H4 (cell line): ENCODE measurements at places on chromosomes 6 and 20. TPM values are rescaled to one million over a fixed set of nuclear protein-coding genes. Genes with fewer than 3 reads are reported as not detected.

Gene DDX43
- total RNA-seq = not detected in 2 replicates

Gene MAP7
- total RNA-seq = 1.0 and 1.3 TPM in 2 replicates

Gene GHRH
- total RNA-seq = not detected in 2 replicates

- peak; percentile 11 for DNase-seq
These were observed 135.0 kb upstream of the MAN1A1 start for GRCh38 chr6:119484598-119484997.

GRCh38 chr20:63471981-63472831 is at the start of gene KCNQ2:
TSS of gene KCNQ2 (minus strand) at chr20:63472655. CDS start at chr20:63472463, 192 bp downstream.
- no peak for DNase-seq

DNA sequence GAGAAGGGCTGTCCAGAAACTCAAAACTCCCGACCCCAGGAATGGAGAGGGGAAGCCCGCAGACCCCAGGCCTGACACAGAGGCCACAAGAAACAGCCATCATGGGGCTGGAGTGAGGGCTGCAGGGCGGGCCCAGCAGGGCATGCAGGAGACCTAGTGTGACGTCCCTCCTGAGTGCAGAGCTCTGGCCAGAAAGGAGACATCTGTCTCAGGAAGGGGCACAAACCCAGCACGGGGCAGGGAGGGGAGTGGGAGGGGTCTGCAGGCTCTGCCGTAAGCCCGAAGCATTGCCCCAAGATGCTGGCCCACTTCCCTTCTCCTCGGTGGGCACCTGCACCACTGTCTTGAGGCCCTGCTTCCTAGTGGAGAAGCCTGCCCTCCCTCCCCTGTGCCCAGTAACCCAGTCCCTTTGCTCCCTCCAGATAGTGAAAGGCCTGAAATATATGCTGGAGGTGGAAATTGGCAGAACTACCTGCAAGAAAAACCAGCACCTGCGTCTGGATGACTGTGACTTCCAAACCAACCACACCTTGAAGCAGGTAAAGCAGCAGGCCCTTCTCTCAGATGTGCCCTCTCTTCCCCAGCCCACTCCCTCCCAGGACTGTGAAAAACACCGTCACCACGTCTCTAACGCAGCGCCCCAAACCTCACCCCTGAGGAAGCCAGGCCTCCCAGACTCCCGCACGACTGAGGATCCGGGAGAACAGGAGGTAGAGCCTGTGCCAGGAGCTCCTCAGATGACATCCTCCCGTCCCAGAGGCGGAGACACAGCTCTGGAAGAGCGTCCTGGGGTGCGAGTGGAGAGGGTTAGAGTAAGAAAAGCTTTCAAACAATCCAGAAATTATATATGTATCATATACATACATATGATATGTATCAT is 9.7 kb downstream of the CST7 start:
- DNase-seq = no peak

DNA sequence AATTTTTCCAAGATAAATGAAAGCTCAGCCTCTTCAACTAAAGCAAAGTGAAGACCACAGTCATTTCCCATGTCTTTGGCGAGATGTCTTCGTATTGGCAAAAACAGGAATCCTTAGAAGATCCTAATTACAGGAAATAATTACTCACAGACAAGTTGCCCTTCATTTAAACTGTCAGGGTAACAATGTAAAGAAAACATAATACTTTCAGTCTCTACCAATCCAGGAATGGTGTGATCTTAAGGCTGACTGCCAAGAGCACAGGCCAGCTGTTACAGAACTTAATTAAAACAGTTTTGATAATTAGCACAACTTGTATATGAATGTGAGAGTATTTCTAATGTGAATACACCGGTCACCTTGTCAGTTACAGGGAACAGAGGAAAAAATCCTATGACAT is 292.2 kb downstream of the PACRG start:
- DNase-seq = no peak

GRCh38 chr6:118627724-118628123 is 23.7 kb downstream of the CEP85L start:
- no peak for DNase-seq

DNA sequence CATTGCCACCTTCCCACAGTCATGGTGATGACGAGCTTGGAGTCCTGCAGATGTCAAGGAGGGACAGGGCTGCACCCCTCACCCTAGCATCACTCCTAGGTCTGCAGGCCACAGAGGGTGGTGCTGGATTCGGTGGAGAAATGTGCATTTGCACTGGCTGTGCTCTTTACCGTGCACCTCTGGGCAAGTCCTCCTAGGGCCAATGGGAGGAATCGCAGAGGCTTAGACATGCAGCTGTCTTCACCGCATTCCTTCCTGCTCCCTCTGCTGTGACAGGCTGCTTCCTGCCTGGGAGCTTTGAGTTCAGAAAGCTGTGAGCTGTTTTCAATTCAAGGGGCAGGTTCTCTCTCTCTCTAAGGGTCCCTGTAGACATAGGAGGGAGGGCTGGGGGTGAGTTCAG is 85.1 kb downstream of the EDN3 start:
- DNase-seq = no peak

DNA sequence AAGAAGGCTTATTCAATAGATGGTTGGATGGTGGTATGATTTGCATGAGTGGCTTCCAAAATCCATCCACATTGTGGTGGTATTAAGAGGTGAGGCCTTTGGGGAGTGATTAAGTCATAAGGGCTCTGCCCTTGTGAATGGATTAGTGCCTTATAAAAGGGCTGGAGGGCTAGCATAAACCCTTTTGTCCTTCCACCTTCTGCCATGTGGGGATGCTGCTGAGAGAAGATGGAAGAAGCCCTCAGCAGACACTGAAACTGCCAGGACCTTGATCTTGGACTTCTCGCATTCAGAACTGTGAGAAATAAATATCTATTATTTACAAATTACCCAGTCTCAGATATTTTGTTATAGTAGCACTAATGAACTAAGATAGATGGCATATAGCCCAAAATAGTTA is 27.8 kb upstream of the SRPK1 start:
- DNase-seq = peak; percentile 39
